ENCODE measurements at places on chromosomes 3 and 15. TPM values are rescaled to one million over a fixed set of nuclear protein-coding genes. Genes with fewer than 3 reads are reported as not detected.

DNA sequence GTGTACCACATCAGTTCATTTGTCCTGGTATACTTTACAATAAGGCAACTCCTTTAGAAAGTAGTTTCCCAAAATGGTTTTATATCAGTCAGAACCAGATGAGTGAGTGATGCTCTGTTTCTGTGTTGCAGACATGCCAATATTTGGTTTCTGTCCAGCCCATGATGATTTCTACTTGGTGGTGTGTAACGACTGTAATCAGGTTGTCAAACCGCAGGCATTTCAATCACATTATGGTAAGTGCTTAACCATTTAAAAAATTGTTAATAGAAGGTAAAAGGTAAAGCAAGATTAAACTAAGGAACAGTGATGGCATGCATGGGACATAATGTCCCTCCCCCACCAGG lies 40.0 kb upstream of the SCAANT1 start:
- no peak overlapping the region for H3K4me3 ChIP-seq
- H3K4me1 ChIP-seq: peaks cover 24% of the 10 kb centered on the region
- no peaks in the 10 kb centered on the region for H3K27me3 ChIP-seq
- DNase-seq: no peak
- no peak overlapping the region for H3K27ac ChIP-seq

The SLC51B gene
- not detected for total RNA-seq

- DNase-seq: no peak
- H3K27me3 ChIP-seq: no peaks in the 10 kb centered on the region
- H3K4me1 ChIP-seq: peaks cover 21% of the 10 kb centered on the region
Measured at GRCh38 chr3:122247825-122248185, 64.3 kb downstream of the CASR start.

GRCh38 chr3:152196782-152197181 lies 71.9 kb upstream of the MBNL1 start:
- no peak for DNase-seq
- H3K4me1 ChIP-seq: no peaks in the 10 kb centered on the region
- peaks cover 8% of the 10 kb centered on the region for H3K36me3 ChIP-seq
- H3K4me3 ChIP-seq: no peak overlapping the region
- H3K27me3 ChIP-seq: no peaks in the 10 kb centered on the region

DNA sequence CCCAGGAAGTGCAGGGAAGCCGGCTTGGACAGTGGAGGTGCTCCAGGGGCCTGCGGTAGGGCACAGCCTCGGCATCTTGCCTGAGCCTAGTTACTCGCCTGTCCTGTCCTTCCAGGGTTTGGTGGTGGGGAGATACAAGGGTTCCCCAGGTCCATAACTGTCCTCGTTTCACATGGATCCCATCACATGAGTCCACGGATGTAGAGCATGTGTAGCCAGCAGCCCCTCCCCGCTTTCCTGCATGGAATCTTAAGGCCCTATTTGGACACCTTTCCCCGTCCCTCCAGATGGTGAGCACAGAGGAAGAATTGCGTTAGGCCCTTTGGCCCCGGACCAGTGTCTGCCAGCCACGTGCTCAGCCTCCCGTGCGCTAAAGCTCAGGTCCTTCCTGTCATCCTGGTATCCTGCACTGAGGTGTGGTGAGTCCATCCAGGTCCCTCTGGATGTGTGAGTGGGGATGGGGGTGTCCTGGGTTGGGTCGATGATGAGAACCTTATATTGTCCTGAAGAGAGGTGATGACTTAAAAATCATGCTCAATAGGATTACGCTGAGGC lies 230.4 kb downstream of the SNRPN start:
- DNase-seq: no peak
- no peak overlapping the region for H3K27ac ChIP-seq
- H3K4me3 ChIP-seq: no peak overlapping the region
- H3K36me3 ChIP-seq: no peaks in the 10 kb centered on the region
- no peaks in the 10 kb centered on the region for H3K4me1 ChIP-seq
- H3K27me3 ChIP-seq: no peaks in the 10 kb centered on the region

The TRAT1 gene
- not detected for total RNA-seq

DNA sequence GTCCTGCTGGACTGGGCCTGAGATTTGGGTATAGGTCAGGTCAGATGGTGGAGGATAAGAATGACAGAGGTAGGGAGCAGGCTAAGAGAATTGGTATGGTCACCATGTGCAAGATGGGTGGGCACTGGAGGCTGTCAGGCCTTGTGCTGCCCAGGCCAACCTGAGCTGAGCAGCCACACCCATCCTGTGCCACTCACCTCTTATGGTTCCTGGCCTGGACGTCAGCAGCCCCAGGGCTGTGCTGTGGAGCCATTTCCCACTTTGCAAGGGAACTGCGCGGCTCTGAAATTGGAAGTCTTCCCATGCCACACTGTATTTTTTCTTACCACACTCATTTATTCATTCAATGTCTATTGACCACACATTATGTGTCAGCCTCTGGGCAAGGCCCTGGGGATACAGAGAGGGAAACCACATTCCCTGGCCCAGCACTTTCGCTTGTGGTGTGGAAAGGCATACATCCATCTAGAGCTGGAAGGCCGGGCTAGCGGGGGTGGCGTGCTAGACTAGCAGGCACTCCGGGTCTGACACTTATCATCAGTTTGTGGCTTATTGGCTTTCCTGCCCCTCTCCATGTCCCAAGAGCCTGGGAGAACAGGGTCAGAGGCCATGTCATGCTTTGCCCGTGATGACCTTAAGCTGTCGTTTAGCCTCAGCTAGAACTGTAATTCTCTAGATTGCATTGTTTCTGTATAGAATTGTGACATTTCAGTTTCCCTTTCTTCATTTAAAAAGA lies 51.1 kb upstream of the POLG start:
- H3K4me1 ChIP-seq: no peaks in the 10 kb centered on the region
- H3K27ac ChIP-seq: no peak overlapping the region
- DNase-seq: no peak
- H3K4me3 ChIP-seq: no peak overlapping the region

GRCh38 chr3:53244271-53244670 lies 11.6 kb downstream of the TKT start:
- DNase-seq: no peak
- peaks cover 67% of the 10 kb centered on the region for H3K36me3 ChIP-seq
- peaks cover 43% of the 10 kb centered on the region for H3K4me1 ChIP-seq
- H3K27ac ChIP-seq: peak overlapping the region; percentile 47
- H3K27me3 ChIP-seq: no peaks in the 10 kb centered on the region

- peaks cover 57% of the 10 kb centered on the region for H3K36me3 ChIP-seq
- peak; percentile 75 for DNase-seq
- H3K27me3 ChIP-seq: no peaks in the 10 kb centered on the region
- H3K4me1 ChIP-seq: peaks cover 8% of the 10 kb centered on the region
- H3K4me3 ChIP-seq: peak overlapping the region; percentile 85
- peak overlapping the region; percentile 50 for H3K27ac ChIP-seq
Measured at GRCh38 chr3:184176377-184177330, 2.0 kb downstream of the AP2M1 start.

- peaks cover 95% of the 10 kb centered on the region for H3K27me3 ChIP-seq
- DNase-seq: no peak
- H3K4me1 ChIP-seq: peaks cover 17% of the 10 kb centered on the region
- no peaks in the 10 kb centered on the region for H3K36me3 ChIP-seq
- no peak overlapping the region for H3K4me3 ChIP-seq
Measured at GRCh38 chr15:89381331-89381730, 46.7 kb upstream of the POLG start.

The C3orf49 gene
- total RNA-seq: not detected

The DNAJC19 gene
- 90.0 TPM for total RNA-seq

The SLC28A1 gene
- total RNA-seq: 0.17 TPM

The CYP19A1 gene
- total RNA-seq: not detected

GRCh38 chr3:138078096-138078495 lies 37.3 kb downstream of the DZIP1L start:
- H3K4me3 ChIP-seq: no peak overlapping the region
- DNase-seq: no peak
- no peaks in the 10 kb centered on the region for H3K27me3 ChIP-seq
- H3K27ac ChIP-seq: no peak overlapping the region
- H3K36me3 ChIP-seq: peaks cover 7% of the 10 kb centered on the region

GRCh38 chr15:66906668-66907614 lies 158.5 kb upstream of the SMAD3 start:
- H3K36me3 ChIP-seq: no peaks in the 10 kb centered on the region
- DNase-seq: no peak
- H3K4me1 ChIP-seq: peaks cover 8% of the 10 kb centered on the region
- no peak overlapping the region for H3K27ac ChIP-seq

The C3orf80 gene
- 3.0 TPM for total RNA-seq

GRCh38 chr3:115359536-115359935 lies 212.4 kb upstream of the ZBTB20 start:
- H3K4me3 ChIP-seq: peak overlapping the region; percentile 33
- no peak for DNase-seq
- peaks cover 18% of the 10 kb centered on the region for H3K4me1 ChIP-seq
- no peaks in the 10 kb centered on the region for H3K36me3 ChIP-seq

The FOXB1 gene
- not detected for total RNA-seq

The TRH gene
- not detected for total RNA-seq

The WWTR1 gene
- total RNA-seq: 202 TPM

DNA sequence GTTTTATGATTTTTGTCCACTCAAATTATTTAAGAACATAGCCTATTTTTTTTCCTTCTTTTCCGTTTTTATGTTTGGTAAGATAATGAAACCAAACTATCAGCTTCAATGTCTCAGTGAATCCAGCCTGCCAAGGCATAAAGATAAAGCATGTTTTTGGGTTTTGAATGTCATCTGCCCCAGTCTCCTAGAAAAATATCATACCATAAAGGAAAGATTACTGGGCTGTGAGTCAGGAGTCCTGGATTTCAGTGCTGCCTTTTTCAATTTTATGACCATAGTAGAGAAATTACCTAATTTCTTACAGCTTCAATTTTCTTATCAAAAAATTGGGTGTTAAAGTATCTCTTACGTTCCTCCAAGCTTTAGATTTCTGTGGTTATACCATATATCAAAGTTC lies 87.5 kb downstream of the GAP43 start:
- H3K4me3 ChIP-seq: no peak overlapping the region
- no peak overlapping the region for H3K27ac ChIP-seq
- no peaks in the 10 kb centered on the region for H3K4me1 ChIP-seq
- H3K36me3 ChIP-seq: no peaks in the 10 kb centered on the region
- no peak for DNase-seq

DNA sequence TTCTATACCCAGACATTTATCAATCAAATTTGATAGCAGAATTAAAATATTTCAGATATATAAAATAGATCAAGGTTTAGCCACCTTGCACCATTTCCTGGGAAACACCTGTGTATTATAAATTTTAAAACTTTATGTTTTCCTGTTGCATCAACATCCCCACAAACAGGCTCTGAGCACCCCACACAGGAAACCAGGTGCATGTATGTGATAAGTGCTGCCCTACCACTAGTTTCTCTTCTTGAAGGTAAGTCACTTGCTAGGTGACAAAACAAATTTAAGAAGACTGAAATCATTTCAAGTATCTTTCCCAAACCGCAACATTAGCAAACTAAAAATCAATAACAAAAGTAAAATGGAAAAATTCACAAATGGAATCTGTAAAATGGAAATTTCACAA lies 496.1 kb upstream of the CCDC54 start:
- H3K4me3 ChIP-seq: no peak overlapping the region
- H3K4me1 ChIP-seq: no peaks in the 10 kb centered on the region
- DNase-seq: no peak
- H3K27ac ChIP-seq: no peak overlapping the region

GRCh38 chr3:159884661-159885402 lies 103.8 kb upstream of the IL12A start:
- H3K4me1 ChIP-seq: no peaks in the 10 kb centered on the region
- no peaks in the 10 kb centered on the region for H3K27me3 ChIP-seq
- H3K36me3 ChIP-seq: no peaks in the 10 kb centered on the region
- peak; percentile 17 for DNase-seq
- no peak overlapping the region for H3K4me3 ChIP-seq

- peak; percentile 97 for DNase-seq
- peaks cover 22% of the 10 kb centered on the region for H3K36me3 ChIP-seq
- peak within 1 kb of the TSS; percentile 93 for H3K4me3 ChIP-seq
- peak within 1 kb of the TSS; percentile 75 for H3K27ac ChIP-seq
- H3K4me1 ChIP-seq: peaks cover 22% of the 10 kb centered on the region
Measured at GRCh38 chr3:170037463-170038433, at the start of gene GPR160. TSS of gene GPR160 (plus strand) at chr3:170037995. CDS start at chr3:170083973, 45,978 bp downstream.

- H3K36me3 ChIP-seq: no peaks in the 10 kb centered on the region
- no peak overlapping the region for H3K4me3 ChIP-seq
- no peaks in the 10 kb centered on the region for H3K27me3 ChIP-seq
- DNase-seq: no peak
Measured at GRCh38 chr3:44240061-44240460, 1.6 kb upstream of the TOPAZ1 start.

DNA sequence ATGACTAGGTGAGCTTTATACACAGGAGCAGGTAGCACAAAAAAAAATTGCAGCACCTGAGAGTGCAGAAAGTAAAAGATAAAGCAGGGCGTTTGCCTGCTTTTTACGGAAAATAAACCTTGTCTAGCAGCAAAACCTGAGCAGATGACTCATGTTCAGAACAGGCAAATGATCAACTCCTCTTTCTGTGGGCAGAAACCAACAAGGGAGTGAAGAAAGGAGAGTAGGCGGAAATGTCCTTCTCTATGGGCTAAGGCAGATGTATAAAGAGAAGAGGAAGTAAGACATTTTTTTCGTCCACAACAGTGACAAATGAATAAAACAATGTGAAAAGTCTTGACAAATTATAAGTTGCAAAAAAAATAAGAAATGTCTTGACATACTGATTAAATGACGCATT lies 24.5 kb upstream of the GMNC start:
- peaks cover 20% of the 10 kb centered on the region for H3K4me1 ChIP-seq
- no peaks in the 10 kb centered on the region for H3K36me3 ChIP-seq
- H3K27ac ChIP-seq: peak overlapping the region; percentile 51

- H3K27me3 ChIP-seq: no peaks in the 10 kb centered on the region
- H3K4me1 ChIP-seq: peaks cover 22% of the 10 kb centered on the region
- peaks cover 8% of the 10 kb centered on the region for H3K36me3 ChIP-seq
- H3K4me3 ChIP-seq: peak overlapping the region; percentile 47
Measured at GRCh38 chr3:108862865-108863798, 40.5 kb downstream of the TRAT1 start.

The ITIH1 gene
- 0.47 TPM for total RNA-seq

- no peaks in the 10 kb centered on the region for H3K27me3 ChIP-seq
- no peak for DNase-seq
- H3K4me1 ChIP-seq: peaks cover 34% of the 10 kb centered on the region
- H3K36me3 ChIP-seq: no peaks in the 10 kb centered on the region
- H3K4me3 ChIP-seq: no peak overlapping the region
- no peak overlapping the region for H3K27ac ChIP-seq
Measured at GRCh38 chr15:38627689-38628277, 63.2 kb upstream of the RASGRP1 start.

DNA sequence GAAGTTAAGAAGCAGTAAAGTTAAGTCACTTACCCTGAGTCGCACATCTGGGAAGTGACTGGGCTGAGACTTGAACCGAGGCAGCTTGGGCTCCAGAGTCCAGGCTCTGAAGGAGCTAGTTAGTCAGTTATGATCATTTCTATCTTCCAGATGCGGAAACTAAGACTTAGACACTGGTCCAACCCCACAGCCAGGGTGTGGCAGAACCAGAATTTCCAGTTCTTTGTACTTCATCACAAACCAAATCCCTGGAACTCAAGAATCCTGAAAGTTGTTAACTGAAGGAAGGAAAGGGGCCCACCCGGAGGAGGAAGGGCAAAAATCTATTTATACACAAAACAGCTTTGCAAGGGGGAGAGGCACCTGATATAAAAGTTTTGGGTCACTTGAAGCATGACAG lies 389.9 kb downstream of the SHQ1 start:
- peak; percentile 59 for DNase-seq
- no peaks in the 10 kb centered on the region for H3K27me3 ChIP-seq
- H3K27ac ChIP-seq: peak overlapping the region; percentile 65
- no peaks in the 10 kb centered on the region for H3K36me3 ChIP-seq

GRCh38 chr3:132422531-132422930 lies 5.2 kb downstream of the DNAJC13 start:
- H3K27me3 ChIP-seq: no peaks in the 10 kb centered on the region
- H3K27ac ChIP-seq: no peak overlapping the region
- DNase-seq: no peak
- H3K4me3 ChIP-seq: no peak overlapping the region
- H3K4me1 ChIP-seq: peaks cover 29% of the 10 kb centered on the region
